Left ventricle myocardium superior (tissue), 1 donor: ENCODE measurements at places on chromosomes 5 and 9. TPM values are rescaled to one million over a fixed set of nuclear protein-coding genes. Genes with fewer than 3 reads are reported as not detected.
A peak's percentile ranks its signal among the peaks of the same experiment; 100 is the strongest.

The NKD2 gene
- 3.4 TPM for total RNA-seq

The PCDHGB2 gene
- total RNA-seq: 8.7 TPM

The DNAH5 gene
- 0.07 TPM for total RNA-seq

The SCGB3A1 gene
- not detected for total RNA-seq

- DNase-seq: no peak
Measured at GRCh38 chr9:72134801-72135200, 14.4 kb upstream of the GDA start.

DNA sequence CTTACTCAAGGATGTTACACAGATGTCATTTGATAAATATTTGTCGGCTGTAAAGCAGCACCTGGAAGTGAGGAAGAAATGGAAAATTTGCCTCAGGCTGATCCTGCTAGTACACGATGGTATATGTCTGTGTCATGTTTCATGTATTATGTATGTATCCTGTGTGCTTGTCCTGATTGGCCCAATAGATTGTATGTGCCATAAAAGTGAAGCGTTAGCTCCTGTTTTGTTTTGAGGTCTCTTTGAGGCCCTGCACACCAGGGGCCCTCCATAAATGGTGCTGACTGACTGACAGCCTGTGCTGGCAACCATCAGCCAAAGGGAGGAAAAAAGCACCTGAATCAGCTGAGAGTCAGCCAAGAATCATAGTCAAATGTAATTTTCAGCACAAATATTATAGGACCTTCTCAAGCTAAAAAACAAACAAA, 11.8 kb upstream of the LNPEP start:
- no peak for DNase-seq

GRCh38 chr5:17224858-17225511, 7.6 kb downstream of the BASP1 start:
- DNase-seq: no peak

GRCh38 chr9:112380102-112380824, at the start of gene HSDL2:
HSDL2 (plus strand) TSS chr9:112380108; CDS start chr9:112380164, 56 bp downstream.
- peak; percentile 67 for DNase-seq

GRCh38 chr9:38023661-38024035, 45.4 kb downstream of the SHB start:
- DNase-seq: no peak

- no peak for DNase-seq
Measured at GRCh38 chr9:105273731-105274130, 29.3 kb downstream of the SLC44A1 start.

GRCh38 chr5:179763215-179763945, 30.4 kb upstream of the LTC4S start:
- peak; percentile 60 for DNase-seq

DNA sequence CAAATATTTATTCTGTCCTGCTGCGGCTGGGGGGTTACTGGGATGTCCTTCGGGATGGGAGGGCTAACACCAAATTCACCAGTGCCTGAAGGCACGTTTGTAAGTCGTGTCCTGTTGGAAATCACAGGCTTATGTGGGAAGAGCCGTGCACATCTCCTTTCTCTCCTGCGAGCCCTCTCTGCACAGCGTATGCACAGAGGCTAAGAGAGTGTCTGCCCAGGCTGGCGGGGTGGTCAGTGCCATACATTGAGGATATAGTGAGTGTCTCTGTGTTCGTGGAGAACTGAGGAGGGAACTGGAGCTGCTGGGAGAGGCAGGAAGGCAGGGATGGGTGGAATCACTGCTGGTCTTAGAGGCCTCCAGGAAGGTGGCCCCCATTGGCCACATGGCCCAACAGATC, 110.1 kb downstream of the WNK2 start:
- DNase-seq: no peak
